ENCODE measurements at places on chromosomes 6 and 20. TPM values are rescaled to one million over a fixed set of nuclear protein-coding genes. Genes with fewer than 3 reads are reported as not detected.
A peak's percentile ranks its signal among the peaks of the same experiment; 100 is the strongest.

- DNase-seq: no peak
These were observed 30.9 kb upstream of the PTPRT start for GRCh38 chr20:43220612-43221011.

GRCh38 chr6:49497304-49497703, 2.4 kb upstream of the GLYATL3 start:
- DNase-seq: no peak

- DNase-seq: no peak
These were observed 187.6 kb downstream of the ZFP64 start for GRCh38 chr20:52004018-52004417.

DNA sequence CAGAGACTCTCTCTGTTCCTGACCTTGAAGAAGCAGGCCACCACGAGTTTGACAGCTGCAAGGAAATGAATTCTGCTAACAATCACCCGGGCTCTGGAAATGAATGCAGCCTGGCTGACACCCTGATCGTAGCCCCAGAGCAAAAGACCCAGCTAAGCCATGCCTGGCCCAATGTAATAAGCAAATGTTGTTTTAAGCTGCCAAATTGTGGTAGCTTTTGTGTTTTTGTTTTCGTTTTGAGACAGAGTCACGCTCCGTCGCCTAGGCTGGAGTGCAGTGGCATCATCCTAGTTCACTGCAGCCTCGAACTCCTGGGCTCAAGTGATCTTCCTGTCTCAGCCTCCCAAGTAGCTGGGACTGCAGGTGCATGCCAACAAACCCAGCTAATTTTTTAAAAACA, 3.3 kb upstream of the OXT start:
- no peak for DNase-seq

- no peak for DNase-seq
These were observed 256.0 kb downstream of the CDKAL1 start for GRCh38 chr6:20790032-20790791.

- no peak for DNase-seq
These were observed 2.1 kb downstream of the DEF6 start for GRCh38 chr6:35299674-35300073.

DNA sequence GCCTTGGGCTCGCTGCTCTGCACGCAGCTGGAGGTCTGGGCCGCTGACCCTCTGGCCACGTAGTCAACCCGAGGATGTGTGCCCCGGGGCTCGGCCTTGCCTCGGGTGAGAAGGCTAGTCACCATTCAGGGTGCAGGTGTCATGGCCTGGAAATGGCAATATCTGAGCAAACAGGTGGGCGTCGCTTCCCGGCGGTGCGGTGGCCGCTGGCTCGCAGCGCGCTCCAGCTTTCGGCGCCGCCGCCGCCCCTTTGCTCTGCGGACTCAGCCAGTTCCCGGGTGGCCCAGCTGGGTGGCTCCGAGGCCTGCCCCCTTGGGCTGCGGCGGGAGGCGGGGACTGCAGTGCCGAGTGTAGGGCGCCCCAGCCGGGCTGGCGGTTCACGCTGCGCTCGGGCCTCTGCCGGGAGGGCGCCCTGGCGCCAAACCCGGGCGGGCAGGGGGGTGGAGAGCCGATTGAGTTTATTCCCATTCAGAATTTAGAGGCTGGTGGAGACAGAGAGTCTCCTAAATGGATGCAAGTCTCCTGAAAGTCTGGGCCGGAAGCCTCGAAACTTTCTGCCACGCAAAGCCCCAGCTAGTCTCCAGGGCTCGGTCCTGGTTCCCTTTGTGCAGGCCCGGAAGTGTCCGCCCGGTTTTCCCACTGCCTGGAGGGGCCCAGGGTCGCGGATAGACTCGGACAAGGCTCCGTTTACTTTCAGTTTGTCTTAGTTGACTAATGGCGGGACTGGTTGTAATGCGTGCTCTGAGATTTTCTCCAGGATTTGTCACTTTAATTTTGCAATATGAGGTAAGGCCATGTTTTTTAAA, 11.3 kb upstream of the TFAP2A start:
- no peak for DNase-seq

GRCh38 chr6:123635567-123635966, 1.2 kb downstream of the TRDN start:
- no peak for DNase-seq

- DNase-seq: no peak
These were observed 157.3 kb downstream of the DTNBP1 start for GRCh38 chr6:15505463-15505918.

- DNase-seq: no peak
These were observed 15.1 kb upstream of the BAK1 start for GRCh38 chr6:33595001-33595846.

DNA sequence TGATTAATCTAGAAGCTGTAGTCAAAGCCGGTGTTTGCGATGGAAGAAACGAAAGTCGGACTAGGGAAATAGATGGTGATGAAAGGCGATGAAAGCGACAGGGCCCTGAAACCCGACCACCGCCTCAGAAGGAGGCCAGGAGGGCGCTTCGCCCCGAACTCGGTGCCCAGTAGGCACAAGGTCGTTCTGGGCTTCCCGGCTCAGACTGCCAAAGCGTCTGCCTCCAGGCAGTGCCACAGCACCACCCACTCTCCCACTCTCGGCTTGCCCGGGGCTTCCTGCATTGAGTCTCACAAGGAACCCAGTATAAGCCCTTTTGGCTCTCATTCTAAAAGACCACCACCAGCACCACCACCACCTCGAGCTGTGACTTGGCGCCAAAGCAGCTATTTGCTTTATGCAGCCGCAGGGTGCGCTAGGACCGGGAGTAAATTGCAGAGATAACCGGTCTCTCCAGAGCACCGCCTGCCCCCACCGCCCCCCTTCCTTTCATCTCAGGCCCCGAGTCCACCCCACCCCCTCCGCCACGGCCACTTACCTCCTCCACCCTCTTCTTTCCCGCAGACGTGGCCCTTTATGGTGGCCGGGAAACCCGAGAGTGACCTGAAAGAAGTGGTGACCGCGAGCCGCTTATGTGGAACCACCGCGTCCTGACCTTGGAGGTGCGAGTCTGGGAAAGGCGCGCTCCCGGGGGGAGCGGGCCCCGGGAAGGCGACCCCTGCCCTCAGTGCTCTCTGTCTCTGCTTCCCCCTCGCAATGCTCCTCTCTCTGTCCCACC, 2.4 kb downstream of the TCF21 start:
- no peak for DNase-seq

DNA sequence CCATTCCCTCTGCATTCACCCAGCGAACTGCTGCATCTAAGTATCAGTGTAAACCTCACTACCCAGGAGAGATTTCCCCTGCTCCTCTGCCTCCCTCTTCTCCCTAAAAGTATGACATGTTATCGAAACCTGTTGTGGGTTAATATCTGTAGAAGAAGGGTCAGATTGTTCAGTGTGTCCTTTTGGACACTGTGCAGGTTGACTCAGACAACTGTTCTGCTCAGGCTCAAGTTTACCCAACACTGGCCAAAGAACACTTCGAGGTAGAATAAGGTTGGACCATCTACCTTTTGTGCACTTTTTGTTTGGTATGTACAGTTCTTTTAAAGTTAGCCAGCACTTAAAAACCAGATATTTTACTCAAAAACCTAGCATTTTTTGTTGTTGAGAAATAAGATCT, 4.6 kb downstream of the NT5DC1 start:
- no peak for DNase-seq

DNA sequence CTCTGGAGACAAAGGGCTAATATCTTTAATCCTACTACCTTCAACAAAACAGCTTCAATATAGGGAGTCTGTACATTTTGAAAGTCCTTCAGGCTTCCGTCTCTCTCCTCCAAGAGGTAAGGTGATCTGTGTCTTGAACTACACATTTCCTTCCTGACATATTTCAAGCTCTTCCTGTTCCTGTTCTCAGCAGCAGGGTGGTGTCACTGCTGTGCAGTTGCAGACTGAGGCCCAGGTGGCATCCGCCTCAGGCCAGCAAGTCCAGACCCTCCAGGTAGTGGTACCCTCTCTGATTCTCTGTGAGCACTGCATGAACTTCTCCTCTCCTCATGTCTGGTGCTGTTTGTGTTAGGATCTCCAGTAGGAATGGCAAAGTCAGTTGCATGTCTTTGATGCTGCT, 7.8 kb downstream of the NFYA start:
- no peak for DNase-seq

- DNase-seq: no peak
These were observed 74.4 kb upstream of the GATA5 start for GRCh38 chr20:62550087-62550632.

DNA sequence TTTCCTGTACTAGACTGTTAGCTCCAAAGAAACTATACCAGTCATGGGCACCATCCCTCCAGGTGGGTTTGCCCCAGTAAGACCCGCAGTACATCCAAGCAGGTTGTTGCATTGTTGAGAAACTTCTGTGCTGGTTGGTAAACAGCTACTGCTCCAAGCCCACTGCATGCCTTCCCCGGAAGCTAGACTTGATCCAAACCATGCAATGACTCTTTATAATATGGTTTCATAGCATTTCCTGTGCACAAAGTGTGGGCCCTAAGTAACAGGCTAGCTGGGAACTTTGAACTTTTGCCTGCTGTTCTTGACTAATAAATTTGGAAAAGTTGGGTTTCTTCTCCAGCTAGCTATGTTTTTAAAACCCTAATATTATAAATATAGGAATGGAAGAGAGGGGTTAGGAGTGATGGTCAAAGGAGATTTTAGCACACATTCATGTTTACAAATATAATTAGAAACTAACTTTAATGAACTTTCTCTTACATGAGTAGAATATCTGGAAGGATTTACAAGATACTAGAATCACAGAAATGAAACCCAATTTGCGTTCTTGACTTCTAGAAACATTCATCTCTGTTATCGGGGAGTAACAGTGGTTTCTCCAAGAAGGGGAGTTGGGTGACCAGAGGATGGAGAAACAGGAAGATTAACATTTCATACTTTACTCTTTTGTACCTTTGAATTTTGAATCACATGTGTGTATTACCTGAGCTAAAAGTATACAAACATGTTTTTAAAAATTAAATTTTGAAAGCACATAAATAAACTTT, 51.7 kb downstream of the GFOD1 start:
- no peak for DNase-seq

DNA sequence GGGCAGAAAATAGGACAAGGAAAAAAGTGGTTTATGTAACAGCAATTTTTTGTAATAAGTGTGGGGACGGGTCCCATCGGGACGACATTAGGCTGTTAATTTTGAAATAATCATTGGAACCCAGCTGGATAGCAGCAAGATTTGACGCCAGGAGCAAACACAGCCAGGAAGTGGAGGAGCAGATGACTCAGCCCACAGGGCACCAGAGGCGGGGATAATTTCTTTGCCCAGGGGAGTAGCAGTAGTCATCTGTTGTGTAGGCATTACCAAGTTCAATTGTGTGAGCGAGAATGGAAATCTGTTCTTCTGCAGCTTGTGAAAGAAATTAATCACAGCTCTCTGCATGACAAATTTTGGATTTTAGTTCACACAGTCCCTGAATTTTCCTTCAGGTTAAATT, 22.6 kb upstream of the RIN2 start:
- peak; percentile 64 for DNase-seq

DNA sequence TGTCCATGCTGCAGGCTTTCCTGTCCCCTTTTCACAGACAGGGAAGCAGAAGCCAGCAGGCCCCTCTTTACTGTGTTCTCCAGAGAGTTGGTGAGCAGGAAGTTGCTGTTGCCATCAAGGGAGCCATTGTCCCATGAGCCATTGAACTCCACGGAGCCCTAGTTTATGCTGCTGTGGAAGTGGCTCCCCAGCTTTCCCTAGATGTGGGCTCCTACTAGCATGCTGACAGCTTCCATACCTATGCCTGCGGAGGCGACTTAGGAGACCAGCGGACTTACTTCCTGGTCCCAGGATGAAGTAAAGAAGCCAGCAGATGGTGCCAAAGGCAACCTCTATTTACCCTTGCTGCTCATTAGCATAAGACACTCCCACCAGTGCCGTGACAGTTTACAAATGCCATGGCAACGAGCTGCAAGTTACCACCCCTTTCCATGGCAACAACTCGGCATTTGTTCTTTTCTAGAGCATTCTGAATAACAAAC, 30.8 kb upstream of the FKBP1A start:
- no peak for DNase-seq

GRCh38 chr6:116087437-116088027, 13.1 kb upstream of the NT5DC1 start:
- DNase-seq: no peak

DNA sequence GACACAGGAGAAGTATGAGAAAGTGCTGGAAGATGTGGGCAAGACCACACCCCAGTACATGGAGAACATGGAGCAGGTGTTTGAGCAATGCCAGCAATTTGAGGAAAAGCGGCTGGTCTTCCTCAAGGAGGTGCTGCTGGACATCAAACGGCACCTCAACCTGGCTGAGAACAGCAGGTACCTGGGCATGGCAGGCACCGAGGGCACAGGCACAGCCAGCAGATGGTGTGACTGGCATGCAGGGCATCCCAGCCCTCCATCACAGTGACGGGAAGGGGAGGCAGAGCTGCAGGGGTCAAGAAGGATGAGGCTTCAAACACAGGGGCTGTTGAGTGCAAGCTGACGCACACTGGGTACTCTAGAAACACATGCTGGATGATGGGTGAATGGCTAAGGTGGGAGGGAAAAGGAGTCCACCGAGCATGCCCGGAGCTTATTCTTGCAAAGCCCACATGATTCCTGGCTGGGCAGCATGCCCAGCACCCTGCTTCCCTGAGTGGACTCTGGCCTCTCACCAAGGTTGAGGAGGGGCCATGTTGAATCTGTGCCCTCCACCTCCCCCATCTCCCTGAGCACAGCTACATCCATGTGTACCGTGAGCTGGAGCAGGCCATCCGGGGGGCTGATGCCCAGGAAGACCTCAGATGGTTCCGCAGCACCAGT, 26.3 kb downstream of the SPDEF start:
- DNase-seq: no peak

DNA sequence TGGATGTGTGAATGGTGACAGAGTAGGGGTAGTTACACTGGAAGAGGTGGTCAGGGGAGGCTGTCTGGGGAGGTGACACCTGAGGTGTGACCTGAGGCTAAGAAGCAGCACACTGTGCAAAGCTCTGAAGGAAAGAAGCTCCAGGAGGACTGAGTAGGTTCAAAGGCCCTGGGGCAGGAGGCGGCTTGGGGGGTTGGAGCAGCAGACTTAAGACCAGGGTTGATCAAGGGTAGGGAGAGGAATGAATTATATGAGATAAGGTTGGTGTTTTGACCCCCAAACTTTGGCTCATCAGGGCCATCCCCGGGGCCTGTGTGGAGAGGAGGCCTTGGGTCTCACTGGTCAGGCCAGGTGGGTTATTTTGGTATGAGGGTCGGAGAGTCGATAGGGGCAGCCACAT, 166.1 kb downstream of the GRM4 start:
- no peak for DNase-seq

- DNase-seq: no peak
These were observed 91.9 kb upstream of the SIRPA start for GRCh38 chr20:1803061-1803931.

GRCh38 chr6:12136905-12137304, 124.8 kb downstream of the HIVEP1 start:
- no peak for DNase-seq

- no peak for DNase-seq
These were observed 8.6 kb downstream of the VNN2 start for GRCh38 chr6:132749111-132749510.

- peak; percentile 62 for DNase-seq
These were observed 33.0 kb downstream of the HNF4A start for GRCh38 chr20:44388466-44389023.

Gene AARS2
- 13.1 TPM for total RNA-seq

Gene TFAP2C
- 2.8 TPM for total RNA-seq

Gene ACTL10
- not detected for total RNA-seq

Gene LGSN
- not detected for total RNA-seq

Gene STMND1
- not detected for total RNA-seq

Gene SLC22A16
- not detected for total RNA-seq

Gene BEND3
- 9.9 TPM for total RNA-seq

Gene APOM
- total RNA-seq: 1.8 TPM

Gene AVP
- not detected for total RNA-seq

Gene NRSN1
- total RNA-seq: not detected

Gene TRIM31
- not detected for total RNA-seq

Gene MRAP2
- total RNA-seq: 2.5 TPM

Gene DEFB110
- total RNA-seq: not detected
